ENCODE measurements at places on chromosomes 3 and 15.
A peak's percentile ranks its signal among the peaks of the same experiment; 100 is the strongest.

GRCh38 chr3:44048949-44049348 lies 192.7 kb upstream of the TOPAZ1 start:
- DNase-seq, result no peak

GRCh38 chr15:28264166-28264565 lies 57.8 kb downstream of the HERC2 start:
- no peak for DNase-seq

DNA sequence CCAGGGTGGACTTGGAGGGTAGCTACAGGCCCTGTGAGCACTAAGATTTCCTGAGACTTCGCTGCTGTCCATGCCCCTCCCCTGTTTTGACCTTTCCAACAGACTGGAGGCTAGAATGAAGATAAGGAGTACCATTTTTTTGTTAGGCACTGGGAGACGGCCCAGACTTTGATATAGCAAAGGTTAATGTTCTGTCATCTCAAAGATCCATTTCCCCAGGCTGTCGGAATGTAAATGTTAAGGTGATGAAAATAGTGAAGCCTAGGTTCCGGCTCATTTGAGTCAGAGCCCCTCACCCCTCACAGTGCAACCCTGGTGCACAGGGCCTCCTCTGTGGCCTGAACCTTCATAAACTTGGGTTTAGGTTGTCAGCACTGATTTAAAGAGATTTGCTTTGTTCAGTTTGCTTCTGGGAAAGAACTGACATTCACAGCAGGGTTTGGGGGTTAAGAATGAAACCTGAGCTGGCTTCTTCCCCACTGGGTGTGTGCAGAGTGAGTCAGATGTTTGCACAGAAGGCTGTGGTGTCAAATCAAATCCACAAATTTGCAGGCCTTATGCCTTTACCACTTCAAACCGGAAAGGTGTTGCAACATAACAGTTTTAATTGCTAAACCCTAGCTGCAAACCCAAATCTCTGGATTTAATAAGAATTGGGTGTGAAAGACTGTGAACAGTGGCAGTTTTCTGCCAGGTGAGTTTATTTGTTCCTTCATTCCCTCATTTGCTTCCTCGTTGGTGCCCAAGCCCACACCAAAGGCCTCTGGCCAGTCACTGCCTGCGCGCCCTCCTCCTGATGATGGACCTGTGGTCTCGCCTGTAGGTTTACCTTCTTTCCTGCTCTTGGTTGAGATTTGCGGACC lies 20.6 kb upstream of the KCTD6 start:
- peak; percentile 33 for DNase-seq

DNA sequence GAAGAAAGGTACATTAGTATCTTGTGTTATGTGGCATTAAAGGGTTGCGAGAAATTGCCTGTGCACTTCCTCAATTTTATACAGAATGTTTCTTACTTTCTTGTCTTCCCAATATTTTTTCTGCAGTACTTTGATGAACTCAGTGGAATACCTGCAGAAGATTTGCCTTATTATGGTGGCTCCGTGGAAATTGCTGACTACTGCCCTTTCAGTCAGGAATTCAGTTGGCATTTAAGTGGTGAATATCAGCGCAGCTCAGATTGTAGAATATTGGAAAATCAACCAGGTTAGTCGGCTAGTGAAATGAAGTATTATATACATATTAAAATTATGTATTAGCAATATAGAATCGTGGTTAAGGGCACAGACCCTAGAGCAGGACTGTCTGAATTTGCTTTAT lies 61.3 kb downstream of the LMLN start:
- no peak for DNase-seq

GRCh38 chr3:195337747-195338146 lies 66.8 kb upstream of the XXYLT1 start:
- no peak for DNase-seq

DNA sequence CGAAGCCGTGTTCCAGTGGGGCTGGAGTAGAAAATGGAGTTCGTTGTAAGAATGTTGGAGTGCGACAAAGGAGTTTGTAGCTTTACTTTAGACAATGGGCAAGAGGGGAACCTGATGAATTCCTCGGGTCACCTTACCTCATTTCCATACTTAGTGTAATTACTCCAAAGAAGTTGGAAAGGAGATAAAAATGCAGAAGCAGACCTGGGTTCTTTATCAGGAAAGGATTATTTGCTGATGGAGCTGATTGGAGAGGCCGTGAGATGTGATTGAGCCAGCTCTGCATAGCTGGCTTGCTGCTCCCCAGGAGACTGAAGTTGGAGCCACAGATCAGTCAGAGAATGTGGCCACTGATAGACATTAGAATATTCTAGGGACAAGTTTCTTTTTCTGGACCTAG lies 33.4 kb upstream of the TBL1XR1 start:
- DNase-seq, result no peak

- no peak for DNase-seq
These were observed 214.4 kb upstream of the NR2E3 start for GRCh38 chr15:71595846-71596553.

- no peak for DNase-seq
These were observed 48.1 kb downstream of the IQSEC1 start for GRCh38 chr3:13025090-13025489.

GRCh38 chr3:197124713-197125112 lies 95.1 kb upstream of the MELTF start:
- no peak for DNase-seq

- DNase-seq, result no peak
These were observed 156.0 kb downstream of the PDE8A start for GRCh38 chr15:85137489-85138168.

DNA sequence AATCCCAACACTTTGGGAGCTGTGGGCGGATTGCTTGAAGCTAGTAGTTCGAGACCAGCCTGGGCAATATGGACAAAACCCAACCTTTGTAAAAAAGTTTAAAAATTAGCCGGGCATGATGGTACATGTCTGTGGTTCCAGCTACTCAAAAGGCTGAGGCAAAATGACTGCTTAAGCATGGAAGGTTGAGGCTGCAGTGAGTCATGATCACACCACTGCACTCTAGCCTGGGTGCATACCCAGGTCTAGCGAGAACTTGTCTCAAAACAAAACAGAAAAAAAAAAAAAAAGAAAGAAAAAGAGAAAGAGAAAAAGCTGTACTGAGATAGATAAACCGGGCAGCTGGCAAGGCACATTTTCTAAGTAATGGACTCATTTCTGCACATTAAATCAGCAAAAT lies 10.6 kb downstream of the ARPP19 start:
- peak; percentile 19 for DNase-seq

- DNase-seq, result no peak
These were observed 274.6 kb upstream of the ROPN1 start for GRCh38 chr3:124266487-124266886.

DNA sequence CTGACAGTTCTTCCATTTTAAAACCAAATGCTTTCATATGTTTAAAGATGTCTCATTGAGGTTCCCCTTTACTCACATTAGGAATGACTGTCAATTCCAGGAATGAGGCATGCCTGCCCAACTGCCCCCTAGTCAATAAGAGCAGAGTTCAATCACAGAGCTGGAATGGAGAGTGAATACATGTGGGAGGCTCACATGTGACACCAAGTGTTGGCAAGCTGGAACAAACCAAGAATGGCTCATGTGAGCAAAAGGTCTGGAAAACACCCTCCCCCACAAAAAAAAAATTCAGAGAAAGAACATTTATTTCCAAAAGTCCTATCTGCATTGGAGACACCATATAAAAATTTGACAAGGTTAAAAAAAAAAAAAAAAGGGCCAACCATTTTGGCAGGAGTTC lies 3.7 kb downstream of the PBRM1 start:
- no peak for DNase-seq

DNA sequence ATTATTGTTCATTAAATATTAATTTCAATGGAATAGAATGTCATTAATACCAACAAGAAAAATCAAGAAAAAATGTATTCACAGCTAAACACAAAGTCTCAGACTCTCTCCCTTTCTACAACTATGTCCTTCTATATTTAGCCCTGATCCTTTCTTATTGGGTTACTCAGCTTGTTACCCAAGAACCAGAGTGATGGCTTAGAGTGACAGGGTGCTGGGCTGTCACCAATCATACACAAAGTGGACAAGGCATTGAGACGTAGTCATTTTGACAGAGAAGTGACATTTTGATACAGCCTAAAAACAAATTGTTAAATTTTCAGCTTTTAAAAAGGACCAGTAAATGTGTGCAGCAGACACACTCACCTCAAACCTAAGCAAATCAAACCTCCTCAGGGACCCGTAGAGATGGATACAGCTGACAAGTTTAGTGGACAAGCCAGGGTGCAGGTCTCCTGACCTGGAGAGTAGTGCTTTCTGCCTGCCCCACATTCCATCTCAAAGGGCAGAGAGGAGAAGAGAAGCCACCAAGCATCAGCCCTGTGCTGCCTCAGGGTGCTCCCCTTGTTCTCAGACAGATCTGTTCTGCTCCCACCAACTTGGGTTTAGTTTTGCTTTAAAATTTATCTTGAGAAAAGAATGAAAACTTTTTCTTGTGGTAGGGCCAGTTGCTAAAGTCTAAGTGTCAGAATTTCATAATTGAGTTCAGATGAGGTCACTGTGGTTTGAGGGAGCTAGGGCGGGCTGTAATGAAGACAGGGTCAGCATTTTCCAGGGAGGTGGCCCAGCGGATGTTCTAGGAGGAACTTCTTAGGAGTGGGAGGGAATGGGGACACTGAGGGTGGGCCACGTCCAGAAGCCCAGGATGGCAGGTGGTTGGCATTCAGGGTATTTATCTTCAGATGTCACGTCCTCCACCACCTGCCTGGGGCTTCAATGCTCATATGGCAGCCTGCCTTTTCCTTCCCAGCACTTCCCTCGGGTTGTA lies 136.5 kb upstream of the TBL1XR1 start:
- DNase-seq, result no peak

GRCh38 chr3:176978441-176978840 lies 218.8 kb downstream of the TBL1XR1 start:
- DNase-seq, result no peak

GRCh38 chr15:90080458-90080755 lies 21.9 kb downstream of the IDH2 start:
- DNase-seq, result no peak

GRCh38 chr15:68984586-68984985 lies 29.9 kb upstream of the NOX5 start:
- no peak for DNase-seq

GRCh38 chr3:28924744-28925360 lies 356.0 kb upstream of the RBMS3 start:
- no peak for DNase-seq

DNA sequence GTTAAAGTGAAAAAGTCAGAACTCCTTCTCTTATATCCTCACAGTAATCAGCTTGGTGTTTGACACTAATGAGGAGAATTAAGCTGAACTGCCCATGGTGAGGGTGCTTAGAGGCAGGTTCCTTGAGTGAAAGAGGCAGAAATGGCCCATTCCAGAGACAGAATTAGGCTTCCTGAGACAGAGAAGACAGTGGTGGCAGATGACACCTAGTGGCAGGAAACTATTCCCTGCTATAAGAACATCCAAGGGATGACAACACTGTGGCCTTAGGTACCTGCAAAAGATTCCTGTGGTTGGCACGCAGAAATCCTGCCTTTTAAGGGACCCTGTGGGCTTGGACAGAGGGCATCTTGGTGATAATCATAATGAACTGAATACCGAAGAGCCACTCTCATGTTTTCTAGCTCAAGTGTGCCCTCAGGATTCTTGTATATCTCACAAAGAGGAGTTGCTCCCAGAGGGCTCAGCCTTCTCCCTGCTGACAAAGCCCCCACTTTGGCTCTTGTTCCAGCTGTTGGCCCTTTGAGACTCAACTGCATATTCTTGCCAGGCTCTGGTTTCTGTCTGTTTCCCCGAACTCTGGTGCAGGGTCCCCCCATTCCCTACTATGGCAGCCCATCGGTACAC lies 56.0 kb downstream of the KBTBD12 start:
- DNase-seq, result no peak

DNA sequence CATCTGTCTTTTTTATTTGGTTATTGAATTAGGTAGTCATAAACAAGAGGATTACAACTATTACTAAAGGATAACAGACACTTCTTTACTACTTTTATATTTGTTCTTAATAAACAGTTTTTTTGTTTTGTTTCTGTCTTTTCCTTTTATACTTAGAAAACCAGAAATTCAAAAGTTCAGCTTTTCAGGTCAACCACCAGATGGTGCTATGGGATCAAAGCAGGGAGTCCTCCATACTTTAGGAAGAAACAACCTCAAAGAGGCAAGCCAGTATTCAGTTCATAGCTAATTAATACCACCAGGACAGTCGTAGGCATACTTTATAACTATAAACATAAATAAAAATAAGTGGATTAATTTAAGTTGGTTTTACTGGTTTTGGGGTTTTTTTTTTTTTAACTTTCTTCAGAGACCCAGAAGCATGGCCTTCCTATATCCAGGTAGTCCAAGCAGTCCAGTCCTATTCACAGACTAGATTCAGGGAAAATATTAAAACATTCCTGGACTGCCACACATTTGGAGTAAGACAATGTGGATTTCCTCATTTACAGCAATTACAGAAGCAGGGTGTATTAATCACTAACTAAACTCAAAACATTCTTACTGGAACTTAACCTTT lies 16.0 kb upstream of the EID1 start:
- peak; percentile 6 for DNase-seq

- peak; percentile 12 for DNase-seq
These were observed 169.1 kb downstream of the GAP43 start for GRCh38 chr3:115792206-115792955.

DNA sequence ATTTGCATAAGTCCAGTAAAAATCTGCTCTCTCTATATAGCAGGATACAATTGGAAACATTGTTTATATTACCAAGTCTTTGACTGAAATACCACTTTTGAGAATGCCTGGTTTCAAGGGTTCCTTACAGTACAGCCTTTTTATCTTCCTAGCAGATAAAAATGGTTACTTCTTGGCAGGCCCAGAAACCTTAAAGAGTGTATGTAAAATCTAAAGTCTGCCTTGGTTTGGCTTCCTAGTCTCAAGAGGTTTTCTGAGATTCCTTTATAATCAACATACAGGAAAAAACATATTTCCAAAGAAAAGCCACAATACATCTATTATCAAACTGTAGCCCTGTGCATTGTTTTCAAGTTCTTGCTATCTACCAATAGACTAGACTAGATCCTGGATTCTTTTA lies 84.6 kb downstream of the PLSCR2 start:
- DNase-seq, result no peak

DNA sequence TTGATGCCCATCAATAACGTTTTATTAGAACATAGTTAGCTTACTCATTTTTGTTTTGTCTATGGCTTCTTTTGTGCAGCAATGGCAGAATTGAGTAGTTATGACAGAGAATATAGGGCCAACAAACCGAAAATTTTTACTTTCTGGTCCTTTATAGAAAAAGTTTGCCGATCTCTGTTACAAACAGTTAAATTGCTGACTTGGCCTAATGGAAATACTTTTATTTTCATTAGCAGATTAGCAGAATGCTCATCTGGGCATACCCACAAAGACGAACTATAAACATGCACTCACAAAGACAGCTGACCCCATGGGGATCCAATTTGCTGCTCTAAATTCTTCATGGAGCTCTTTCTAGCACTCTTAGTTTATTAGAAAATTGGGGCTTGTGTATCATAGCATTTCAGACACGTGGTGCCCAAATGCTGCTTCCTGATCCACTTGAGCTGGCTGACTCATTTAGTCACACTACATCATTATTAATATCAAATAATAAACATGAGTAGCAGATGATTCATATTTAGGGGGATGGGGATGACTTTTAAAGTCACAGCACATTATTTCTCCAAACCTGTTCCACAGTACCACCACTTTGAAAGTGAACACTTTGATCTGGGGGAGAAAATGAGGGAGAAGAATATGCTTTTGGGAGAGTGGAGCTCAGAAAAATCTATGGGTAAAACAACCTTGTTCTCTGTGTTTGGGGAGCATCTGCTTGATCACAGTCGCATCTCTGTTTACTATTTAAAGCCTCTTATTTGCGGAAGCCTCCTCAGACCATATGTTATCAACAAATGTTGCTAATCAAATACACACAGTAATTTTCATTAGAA lies 228.1 kb upstream of the FEZF2 start:
- no peak for DNase-seq

- no peak for DNase-seq
These were observed 76.4 kb downstream of the EBLN2 start for GRCh38 chr3:73137736-73138403.

Measured in activated gamma-delta T cell treated with anti-CD3 and anti-CD28 coated beads, Interleukin-2, amount 50 U/mL, for 16 hours (primary cell).